ENCODE measurements at places on chromosomes 3 and 15.
A peak's percentile ranks its signal among the peaks of the same experiment; 100 is the strongest.

GRCh38 chr15:95843241-95843910, 487.1 kb upstream of the NR2F2 start:
- DNase-seq, result no peak

DNA sequence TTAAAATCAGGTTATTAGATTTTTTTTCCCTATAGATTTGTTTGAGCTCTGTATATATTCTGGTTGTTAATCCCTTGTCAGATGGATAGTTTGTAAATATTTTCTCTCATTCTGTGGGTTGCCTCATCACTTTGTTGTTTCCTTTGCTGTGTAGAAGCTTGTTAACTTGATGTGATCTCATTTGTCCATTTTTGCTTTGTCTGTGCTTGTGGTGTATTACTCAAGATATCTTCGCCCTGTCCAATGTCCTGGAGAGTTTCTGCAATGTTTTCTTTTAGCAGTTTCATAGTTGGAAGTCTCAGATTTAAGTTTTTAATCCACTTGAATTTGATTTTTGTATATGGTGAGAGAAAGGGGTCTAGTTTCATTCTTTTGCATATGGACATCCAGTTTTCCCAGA, 699.1 kb downstream of the NAALADL2 start:
- no peak for DNase-seq

GRCh38 chr15:27095886-27096624, 125.1 kb downstream of the GABRG3 start:
- DNase-seq, result no peak

GRCh38 chr3:150599611-150600297, 3.4 kb upstream of the SELENOT start:
- DNase-seq, result peak; percentile 29

DNA sequence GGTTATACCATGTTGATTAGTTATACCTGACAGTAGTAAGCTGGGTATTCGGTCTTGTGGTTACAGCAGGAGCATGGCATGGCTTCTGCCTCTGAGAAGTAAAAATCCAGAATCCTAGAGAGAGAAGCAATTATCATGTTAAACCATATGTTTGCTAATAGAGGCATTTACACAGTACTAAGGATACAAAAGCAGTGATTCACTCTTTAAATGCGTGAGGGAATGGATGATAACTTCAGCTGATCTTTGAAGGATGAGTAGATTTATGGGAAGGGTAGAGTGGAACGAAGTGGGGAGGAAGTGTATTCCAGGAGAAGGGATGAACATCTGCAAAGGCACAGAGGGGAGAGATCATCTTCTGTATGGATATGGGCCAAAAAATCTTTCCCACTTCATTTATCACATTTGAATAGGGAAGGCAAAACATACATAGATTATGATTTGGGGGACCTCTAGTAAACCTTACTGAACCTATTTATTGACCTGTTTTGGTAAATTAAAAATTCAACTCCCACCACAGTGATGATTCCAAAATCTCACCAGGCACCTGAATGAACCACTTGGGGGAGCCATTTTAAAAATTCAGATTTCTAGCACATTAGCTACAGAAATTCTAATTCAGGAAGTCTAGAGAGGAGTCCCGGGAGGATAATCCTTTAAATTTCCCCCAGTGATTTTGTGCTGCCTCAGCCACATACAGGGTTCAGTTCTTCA, 35.1 kb downstream of the IGSF10 start:
- DNase-seq, result peak; percentile 21

GRCh38 chr3:154137036-154137435, 15.8 kb downstream of the ARHGEF26 start:
- no peak for DNase-seq

DNA sequence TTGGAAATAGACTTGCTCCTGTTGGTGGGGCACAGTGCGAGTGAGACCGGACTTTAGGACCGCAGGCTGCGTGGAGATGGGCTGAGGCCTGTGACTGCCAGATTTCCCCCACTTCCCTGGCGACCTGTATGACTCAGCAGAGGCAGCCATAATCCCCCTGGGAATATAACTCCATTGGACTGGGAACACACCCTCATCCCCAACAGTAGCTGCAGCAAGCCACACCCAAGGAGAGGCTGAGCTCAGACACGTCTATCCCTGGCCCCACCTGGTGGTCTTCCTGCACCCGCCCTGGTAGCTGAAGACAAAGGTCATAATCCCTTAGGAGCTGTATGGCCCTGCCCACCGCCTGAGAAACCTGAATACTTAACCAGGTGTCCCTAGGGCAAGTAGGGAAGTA, 42.6 kb downstream of the DZIP1L start:
- DNase-seq, result no peak

DNA sequence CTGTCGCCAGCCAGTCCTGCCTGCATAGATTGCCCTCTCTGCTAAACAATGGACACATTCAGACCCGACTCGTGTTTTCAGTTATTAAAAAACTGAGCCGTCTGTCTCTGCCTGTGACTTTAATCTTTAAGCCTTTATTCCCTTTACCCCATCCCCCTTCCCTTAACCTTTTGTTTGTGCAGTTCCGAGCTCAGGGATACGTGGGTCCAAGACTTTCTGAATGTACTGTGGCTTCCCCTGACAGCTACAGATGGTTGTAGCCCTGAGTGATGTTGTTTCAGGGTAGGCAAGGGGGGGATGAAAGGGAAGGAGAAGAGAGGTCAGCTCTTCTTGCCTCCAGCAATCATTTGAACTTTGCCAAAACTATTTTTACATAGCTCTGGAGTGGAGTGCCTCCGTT, 44.6 kb downstream of the EEFSEC start:
- DNase-seq, result no peak

DNA sequence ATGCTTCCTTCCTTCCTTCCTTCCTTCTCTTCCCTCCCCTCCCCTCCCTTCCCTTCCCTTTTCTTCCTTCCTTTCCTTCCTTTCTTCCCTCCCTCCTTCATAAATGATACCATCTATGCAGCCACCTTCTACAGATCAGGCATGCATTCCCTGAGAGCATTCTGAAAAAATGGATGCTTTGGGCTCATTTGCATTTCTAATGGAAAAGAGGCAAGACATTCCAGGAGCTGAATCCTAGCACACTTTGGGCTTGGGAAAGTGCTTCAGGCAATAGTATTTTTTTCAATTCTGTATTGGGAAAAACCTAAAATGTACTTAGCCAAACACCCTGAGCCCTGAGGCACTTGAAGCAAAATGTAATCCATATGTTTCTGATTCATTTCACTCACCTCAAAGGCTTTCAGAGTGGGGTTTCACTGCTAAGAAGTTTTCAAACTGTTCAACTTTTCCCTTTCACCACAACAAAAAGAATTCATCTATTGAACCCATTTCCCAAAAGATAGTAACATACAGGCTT, 220.1 kb upstream of the RORA start:
- no peak for DNase-seq

DNA sequence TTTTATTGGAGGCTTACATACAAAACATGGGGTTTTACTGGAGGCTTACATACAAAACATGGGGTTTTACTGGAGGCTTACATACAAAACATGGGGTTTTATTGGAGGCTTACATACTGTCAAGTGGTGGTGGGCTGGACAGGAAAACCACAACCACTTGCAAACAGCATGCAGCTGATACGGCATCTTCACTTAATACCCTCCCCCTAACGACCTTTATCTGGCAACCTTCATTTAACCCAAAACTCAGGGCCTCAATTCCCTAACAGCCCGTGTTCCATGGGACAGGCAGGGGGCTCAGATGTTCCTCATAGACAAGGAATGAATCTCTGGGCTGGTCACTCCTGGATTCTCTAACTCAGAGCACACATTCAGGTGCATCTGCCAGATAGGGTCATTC, 137.1 kb downstream of the CD47 start:
- DNase-seq, result no peak

DNA sequence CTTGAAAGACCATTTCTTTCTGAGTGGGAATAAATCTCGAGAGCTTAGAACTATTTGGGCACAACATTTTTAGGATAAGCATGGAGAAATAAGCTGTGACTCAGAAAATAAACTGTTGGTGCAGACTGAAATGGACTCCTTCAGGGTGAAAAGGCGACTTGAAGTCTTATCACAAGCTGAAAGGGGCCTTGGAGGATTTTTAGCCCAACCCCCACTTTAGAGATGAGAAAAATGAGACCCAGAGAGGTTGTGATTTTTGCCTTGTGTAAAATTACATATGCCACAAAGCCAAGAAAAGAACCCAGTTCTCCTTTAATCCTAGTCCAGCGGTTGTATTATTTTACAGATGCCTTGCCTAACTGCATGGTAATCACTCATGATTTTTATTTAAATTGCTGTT, 1.5 kb downstream of the ATP1B3 start:
- peak; percentile 77 for DNase-seq

- DNase-seq, result no peak
These were observed 42.0 kb downstream of the RORA start for GRCh38 chr15:61186905-61187741.

GRCh38 chr15:78207641-78208340, 26.6 kb downstream of the ACSBG1 start:
- no peak for DNase-seq

GRCh38 chr3:126449621-126450051, 26.1 kb downstream of the ZXDC start:
- no peak for DNase-seq

DNA sequence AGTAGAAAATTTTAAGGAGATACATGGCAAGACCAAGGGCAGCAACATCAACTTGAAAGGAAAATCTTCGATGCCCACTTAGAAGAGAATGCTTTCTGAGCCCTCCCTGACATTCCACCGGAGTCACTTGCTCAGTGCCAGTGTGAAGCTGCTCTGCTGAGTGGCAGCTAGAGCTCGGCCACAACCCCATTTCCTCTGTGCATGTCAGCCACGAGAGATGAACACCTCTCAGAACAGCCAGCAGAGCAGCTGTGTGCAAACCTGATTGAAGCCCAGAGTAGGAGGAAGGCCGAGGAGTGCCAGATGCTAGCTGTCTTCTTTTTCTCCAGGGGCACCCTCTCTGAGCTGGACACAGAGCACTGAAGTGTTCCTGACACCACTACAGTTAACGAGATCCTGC, 12.2 kb downstream of the TARS3 start:
- no peak for DNase-seq

GRCh38 chr3:196471551-196471950, 32.0 kb downstream of the RNF168 start:
- DNase-seq, result no peak

DNA sequence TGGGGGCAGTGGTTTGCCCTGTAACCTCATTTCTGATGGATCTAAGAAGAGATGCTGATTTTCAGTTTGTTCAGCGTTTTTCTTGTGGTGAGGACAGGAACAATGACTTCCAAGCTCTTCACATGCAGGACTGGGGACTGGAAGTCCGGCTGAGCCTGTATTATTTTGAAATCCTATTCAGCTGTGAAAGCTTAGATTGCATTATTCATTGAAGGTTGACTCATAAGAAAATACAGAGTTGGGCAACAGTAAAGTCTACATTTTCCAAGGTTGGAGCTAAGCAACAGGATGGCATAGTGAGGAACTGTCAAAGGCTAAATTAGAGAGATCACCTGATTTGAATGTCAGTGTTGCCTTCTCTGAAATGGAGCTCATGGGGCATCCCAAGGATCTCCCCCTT, 230.9 kb upstream of the FEZF2 start:
- DNase-seq, result no peak

DNA sequence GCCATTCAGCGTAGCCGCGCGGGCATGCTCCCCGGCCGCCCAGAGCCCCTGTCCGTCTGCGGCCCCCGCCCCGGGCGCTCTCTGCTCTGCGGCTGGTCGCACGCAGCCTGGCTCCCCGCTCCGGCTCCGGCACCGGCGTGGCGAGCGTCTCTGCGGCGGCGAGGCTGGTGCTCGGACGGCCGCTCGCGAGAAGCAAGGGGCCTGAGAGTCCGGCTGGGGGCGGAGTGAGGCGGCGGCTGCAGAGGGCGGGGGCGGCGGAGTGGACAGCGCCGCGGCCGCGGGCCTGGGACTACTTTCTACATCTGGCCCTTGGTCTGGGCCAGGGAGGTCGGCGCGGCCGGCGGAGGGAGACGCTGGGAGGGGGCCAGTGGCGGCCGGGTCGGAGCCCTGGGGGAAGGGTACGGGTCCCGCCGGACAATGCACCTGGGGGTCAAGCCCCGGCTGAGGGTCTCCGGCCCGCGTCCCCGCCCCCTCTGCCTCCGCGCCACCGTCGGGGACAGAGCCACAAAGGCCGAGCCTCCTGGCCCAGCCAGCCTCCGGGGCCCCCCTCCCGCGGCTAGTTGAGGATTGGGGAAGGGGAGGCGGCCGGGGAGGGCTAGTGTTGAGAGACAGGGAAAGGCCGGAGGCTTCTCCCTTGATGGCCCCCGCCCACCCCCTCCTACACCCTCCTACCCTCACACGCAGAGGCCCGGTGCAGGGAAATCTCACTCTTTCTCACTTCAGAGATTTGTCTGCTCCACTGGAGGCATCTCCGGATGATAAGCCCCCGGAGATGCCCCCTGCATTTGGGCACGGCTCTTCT, at the start of gene PRTG:
TSS of gene PRTG (minus strand) at position 226 of the 802 bp plus-strand sequence. CDS start at position 5, 221 bp downstream.
- DNase-seq, result peak; percentile 27

- no peak for DNase-seq
These were observed 34.4 kb upstream of the CASR start for GRCh38 chr3:122148941-122149627.

DNA sequence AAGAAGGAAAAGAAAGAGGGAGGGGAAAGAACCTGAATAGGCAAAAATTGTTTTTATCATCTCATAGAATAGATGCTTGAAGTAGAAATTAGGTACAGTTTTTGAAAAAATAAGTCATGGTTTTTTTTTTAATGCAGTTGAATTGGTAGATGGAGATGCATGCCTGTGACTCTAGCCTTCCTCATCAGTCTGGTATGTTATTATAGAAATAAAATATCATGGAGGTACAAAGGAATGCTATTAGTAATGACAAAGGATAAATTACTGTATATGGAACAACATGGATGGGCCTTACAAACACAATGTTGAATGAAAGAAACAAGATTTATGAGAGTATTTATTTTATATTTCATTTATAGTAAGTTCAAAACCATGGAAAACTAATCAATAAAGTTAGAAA, 162.4 kb upstream of the GALNT15 start:
- no peak for DNase-seq

- no peak for DNase-seq
These were observed 2.6 kb downstream of the LIPC start for GRCh38 chr15:58434334-58434875.

DNA sequence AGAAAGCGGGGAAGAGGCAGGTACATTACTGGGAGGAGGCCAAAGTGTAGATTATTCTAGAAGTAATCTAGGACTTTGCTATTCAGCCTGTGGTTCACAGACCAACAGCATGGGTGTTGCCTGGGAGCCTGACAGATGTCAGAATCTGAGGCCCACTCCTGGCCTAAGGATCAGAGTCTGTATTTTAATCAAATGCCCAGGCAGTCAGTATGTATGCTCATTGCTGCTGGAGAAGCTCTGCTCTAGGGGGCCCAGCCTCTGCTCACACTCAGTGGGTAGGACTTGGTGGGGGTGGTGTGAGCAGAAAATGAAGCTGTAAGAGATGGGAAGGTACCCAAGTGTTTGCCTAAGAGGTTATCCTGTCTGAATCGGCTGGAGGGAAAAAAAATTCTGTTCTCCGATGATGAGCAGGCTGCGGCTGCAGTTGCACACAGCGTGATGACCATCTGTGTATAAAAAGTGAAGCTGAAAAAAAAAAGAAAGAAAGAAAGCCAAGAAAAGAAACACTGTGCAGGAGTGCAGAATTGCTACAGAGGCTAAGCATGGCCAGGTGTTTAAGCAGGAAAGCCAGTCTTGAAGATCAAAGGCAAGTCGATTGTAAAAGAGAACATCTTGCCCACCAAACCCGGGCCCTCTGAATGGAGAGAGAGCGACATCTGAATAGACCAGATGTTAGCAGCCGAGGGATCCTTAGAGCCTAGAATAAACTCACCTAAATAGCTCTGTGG, 65.2 kb downstream of the EIF4E3 start:
- DNase-seq, result no peak

GRCh38 chr3:112688819-112689218, 47.9 kb upstream of the CCDC80 start:
- no peak for DNase-seq

Measured in K562 (cell line).